ENCODE measurements at places on chromosomes 7 and 10.

- DNase-seq, result peak; percentile 37
These were observed 500 bp downstream of the CUL1 start for GRCh38 chr7:148699024-148699781.

DNA sequence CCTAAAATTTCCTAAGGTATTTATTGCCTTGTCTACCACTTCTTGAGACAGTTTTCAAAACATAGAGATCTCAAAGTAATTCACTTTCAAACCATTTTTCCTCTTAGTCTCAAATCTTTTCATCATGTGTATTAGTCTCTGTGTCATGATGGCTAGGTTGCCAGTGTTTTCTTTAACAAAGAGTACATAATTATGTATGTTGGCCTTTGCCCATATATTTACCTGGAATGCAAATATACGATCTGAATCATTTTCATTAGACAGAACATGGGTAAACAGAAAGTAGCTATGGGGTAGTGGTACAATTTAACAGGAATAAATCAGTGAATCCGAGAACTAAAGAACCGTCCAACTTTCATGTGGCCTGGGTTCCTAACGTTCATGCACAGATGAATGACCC, 852.1 kb upstream of the MBL2 start:
- no peak for DNase-seq

- DNase-seq, result no peak
These were observed 47.9 kb downstream of the MKI67 start for GRCh38 chr10:128078136-128078969.

DNA sequence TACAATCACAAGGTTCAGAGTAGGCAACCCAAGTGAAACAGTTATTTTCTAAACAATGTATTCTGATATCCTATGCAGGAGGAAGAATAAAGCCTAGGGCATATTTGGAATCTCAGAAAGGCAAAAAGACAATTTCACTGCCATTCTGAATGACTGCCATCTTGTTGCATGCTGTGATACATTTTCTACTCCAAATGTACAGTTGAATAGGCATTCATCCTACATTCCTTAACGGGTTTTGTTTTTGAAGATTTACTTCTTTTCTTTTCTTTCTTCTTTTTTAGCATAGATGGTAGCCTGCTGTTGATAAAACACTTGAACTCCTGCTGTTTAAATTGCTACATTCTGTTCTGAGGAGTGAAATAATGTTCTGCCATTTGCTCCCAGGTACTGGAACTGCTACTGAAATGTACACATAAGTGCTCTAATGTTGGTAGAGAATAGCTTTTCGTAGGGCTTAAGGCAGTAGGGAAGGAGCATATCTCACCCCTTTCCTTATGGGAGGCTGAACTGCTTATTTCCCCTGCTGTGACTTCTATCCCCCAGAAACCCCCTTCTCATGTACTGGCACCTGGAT, 506.8 kb downstream of the DNAJB9 start:
- no peak for DNase-seq

- no peak for DNase-seq
These were observed 158.5 kb upstream of the YAE1 start for GRCh38 chr7:39407723-39408122.

DNA sequence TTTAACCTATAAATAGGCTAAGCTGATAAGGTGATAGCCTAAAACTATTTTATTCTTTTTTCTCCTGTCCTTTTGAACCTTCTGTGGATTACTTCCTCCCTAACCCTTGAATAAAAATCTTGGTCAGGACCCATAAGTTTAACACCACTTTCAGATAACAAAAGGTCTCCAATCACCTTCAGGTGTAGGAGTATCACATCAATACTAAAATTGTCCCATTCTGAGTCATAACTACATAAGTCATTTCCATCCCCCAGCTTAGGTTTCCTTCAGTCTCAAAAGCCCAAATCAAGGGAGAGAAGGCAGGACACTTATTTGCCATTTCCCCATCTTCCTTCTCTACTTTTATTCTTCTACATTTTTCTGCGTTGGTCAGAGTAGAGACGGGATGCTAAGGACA, 56.9 kb upstream of the WNT16 start:
- DNase-seq, result no peak

- no peak for DNase-seq
These were observed 17.9 kb downstream of the NMT2 start for GRCh38 chr10:15150563-15150962.

DNA sequence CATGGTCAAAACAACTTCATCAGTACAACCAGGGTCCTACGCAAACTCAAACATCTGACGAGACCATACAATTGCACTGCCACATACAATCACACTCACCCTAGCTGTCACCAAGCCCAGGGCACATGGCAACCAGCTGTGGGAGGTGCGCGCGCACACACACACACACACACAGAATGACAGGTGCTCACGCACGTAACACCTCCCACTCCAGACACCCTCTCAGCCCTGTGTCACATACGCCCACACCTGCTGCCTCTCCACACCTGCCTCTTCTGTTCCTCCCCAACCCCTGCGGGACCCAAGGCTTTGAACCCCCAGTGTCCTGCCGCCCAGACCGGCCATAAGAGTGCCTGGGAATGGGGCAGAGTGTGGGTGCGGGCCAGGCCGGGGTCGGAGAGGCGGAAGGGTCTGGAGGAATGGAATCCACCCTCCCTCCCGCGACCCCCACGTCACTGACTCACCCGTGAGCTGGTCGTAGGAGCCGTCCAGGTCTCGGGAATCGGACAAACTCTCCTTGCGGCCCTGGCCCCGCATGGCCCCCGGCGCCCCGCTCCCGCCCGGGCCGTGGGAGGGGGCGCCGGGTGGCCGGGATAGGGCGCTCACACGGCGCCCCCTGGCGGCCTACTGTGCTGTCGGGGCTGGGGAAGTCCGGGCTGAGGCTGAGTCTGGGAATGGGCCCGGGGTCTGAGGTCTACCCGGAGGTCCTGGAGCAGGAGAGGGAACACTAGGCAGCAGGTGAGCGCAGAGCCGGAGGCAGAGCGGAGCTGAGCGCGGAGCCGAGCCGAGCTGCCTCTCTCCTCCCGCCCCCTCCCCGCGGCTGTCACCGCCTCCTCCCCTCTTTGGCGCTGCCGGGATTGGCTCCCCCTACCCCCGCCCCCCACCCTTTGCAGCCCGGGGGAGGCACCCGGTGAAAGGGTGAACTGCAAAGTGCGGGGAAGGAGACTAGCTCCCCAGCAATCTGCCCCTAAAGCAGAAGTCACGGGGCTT, at the start of gene KCNIP2:
Gene KCNIP2 (minus strand): TSS at position 769 of the 990 bp plus-strand sequence. CDS start 232 bp downstream, at position 537.
- DNase-seq, result peak; percentile 48

DNA sequence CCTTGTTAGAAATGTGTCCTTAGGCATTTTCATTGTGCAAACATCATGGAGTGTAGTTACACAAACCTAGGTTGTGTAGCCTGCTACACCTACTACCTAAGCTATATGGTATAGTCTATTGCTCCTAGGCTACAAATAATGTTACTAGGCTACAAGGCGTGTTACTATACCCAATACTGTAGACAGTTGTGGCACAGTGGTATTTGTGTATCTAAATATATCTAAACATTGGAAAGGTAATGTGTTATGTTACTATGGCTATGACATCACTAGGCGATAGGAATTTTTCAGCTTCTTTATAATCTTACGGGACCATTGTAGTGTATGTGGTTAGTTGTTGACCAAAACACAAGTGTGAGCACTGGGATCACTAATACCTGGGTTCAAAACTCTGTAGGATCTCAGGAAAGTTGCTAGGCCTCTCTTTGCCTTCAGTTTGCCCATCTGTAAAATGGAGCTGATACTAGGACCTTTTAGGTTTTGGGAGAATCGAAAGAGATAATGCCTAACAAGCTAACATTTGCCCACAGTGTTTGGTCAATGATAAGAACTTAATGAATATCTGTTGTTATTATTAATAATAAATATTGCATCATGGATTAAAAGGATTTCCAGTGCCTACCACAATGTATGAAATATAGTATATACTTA, 2.7 kb downstream of the BICC1 start:
- no peak for DNase-seq

DNA sequence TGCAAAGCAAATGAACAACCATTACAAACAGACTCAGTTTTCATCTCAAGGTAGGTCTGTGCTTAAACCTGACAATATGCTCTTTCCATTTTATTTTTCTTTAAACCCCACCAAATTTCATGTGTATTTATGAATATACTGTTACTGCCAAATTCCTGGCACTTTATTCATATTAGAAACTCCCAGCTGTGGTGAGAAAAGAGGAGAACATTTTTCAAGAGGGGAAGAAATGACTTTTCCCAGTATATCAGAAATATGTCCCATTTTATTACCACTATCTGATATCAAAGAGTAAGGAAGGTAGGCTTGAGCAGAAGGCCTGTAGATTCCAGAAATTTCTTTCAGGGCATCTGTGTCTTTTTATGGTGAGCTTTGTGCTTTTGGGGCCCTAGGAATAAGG, 189.6 kb downstream of the ADAM12 start:
- no peak for DNase-seq

GRCh38 chr7:37541810-37542443, 93.3 kb upstream of the ELMO1 start:
- no peak for DNase-seq

DNA sequence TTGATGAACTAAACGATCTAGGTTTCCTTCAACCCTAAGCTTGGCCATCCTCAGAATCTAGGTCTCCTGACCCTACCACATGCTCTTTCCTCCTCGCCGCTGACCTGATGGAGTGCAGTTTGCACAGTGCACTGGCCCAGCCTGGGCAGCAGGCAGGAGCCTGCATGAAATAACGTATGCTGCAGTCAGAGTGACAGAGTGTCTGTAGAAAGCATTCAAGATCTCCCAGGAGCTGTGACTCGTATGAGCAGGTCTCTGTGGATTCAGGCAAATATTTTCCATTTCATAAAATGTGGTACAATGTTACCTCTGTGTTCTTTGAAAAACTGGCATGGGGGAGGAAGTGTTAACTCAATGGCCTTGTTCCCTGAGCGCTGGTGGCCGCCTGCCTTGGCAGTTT, 441.8 kb downstream of the RPS24 start:
- no peak for DNase-seq

DNA sequence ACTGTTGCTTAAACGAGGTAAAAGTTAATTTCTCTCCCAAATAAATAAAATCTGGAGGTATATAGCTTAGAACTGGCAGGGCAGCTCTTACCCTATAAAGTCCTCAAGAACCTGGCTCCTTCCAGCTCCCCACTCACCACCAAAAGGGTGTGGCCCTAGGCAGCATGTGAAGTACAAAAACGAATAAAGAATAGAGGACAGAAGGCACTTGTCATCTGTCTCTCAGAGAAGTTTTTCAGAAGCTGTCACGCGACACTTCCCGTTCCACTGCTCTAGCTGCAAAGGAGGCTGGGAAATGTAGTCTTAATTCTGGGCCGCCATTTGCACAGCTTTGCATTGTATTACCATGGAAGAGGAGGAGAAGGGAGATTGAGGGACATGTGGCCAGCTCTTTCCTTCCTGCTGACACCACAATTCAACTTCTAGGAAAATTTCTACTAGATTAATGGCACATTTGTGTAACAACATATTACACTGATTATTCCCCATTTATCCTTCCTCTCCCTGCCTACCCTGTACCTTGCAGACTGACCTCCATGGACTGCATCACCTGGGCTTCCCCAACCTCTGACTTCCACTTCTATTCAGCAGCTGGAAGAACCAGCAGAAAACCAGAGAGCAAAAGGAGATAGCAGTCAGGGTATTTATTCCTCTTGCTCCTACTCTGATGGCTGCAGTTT, 62.2 kb downstream of the CCDC71L start:
- peak; percentile 33 for DNase-seq

GRCh38 chr7:51357821-51358220, 41.2 kb upstream of the COBL start:
- no peak for DNase-seq

- DNase-seq, result no peak
These were observed 176.8 kb upstream of the TBX20 start for GRCh38 chr7:35430547-35431153.

DNA sequence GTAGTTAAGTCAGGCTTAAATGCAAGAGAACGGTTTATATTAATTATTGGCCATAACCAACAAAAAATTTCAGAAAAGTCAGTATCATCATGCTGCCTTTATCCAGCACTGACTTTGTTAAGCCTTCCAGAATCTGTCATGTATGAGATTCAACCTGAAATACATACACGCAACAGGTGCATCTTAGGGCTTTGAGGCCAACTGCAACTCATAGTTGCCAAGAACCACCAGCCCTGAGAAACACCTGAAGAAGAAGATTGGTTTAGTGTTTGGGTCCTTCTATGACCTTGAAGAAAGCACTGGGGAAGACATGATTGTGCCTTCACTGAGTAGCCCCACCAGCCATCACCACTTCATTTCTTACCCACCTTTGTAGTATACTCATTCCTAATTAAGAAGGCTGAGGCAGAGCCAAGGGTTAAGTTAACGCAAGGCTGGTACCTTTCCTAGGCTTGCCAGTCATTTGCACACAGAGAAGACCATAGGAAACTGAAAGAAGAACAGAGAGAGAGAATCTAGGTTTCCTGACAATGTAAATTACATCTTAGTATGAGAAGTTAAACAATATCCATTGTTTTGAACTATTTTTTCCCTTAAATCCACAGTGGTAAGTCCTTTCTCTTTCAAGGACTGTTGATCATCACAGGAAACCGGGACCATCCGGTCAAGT, 200.1 kb upstream of the PRKCQ start:
- DNase-seq, result no peak

DNA sequence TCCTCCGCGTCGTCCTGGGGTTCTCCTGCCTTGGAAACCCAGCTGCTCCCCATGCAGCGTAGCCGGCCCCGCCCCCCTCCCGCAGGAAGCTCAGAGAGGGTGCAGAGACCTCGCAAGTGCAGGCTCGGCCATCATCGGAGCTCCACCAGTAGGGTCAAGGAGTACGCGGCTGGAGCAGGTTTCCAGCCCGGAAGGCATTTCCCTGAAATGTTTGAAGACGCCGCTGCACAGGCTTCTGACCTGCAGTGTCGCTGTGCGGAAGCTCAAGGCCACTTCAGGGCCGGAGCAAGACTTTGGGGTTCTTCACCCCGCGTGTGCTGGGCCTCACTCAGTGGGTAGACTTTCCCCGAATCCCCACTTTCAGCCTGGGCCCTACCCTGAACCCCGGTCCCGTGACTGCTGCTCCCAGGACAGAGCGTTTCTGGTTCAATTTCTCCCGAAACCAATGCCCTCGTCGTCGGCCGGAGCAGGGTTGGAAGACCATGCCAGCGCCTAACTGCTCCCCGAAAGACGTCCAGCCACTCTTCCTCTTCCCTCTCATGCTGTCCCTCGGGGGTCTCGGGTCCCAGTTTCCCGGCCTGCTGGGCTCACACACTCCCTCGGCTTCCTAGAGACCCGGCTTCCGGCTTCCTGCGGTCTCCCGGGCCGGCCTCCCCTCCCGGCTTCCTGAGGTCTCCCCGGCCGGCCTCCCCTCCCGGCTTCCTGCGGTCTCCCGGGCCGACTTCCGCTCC, 52.1 kb downstream of the INSIG1 start:
- DNase-seq, result no peak

DNA sequence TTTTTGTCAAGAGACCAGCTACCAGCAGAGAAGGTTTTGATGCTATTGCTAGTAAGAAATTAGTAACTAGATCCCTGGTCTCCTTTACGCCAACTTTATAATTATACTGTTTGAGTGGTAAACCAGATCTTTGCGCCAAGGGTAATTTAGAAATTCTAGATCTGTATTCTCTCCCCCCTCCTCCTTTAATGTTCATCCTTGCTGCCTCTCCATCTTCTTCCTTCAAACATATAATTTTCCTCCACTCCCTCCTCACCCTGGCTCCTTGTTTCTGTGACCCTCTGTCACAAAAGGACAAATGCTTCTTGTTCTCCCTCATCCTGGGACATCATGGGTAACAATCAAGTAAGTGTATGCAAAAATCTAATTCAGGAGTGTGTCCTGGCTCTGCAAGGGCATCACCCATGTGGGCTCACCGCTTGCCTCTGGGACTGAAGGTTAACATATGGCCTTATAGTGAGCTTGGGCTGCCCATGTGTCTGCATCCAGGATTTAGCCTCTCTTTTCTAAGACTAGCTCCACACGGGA, 121.2 kb downstream of the BAMBI start:
- no peak for DNase-seq
